ENCODE measurements at places on chromosomes 13 and 19.

DNA sequence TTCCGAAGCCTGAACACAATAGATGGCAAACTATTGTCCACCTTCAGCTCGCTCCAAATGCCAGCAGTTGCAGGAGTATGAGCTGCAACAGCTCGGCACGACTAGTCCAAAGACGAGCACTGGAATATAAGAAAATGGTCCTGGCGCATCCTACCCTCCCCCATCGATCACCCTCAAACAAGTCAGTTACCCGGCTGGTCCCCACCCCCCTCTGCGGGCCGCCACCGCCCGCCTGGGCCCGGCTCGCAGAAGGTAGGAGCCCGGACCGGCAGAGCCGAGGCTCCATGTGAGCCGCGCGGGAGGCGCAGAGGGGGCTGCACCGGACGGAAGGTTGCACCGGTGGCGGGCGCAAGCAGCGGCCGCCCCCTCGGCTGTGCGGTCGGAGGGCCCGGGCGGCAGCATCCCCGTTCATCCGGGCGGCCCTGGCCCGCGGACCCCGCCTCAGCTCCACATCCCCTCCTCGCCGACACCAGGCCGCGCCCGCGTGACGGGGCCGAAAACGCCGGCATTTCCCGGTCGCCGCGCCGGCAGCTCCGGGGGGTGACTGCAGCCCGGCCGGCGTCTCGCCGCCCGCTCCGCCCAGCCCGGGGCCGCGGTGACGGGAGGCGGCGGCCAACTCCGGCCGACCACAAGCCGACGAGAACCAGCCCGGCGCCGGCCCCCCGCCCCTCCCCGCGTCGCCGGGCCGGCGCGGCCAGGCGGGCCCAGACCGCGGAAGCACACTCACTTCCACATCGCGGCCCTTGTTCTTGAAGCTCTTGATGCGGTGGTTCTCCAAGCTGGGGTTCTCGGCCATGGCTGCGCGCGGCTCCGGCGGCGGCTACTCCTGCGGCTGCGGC is 552 bp downstream of the KPNA3 start:
- peak; percentile 16 for DNase-seq

GRCh38 chr19:53161123-53161522 is 2.3 kb upstream of the ZNF347 start:
- DNase-seq: no peak

- DNase-seq: no peak
Observed at GRCh38 chr13:44421853-44422525, 48.4 kb downstream of the SERP2 start.

GRCh38 chr19:48110350-48110966 is at the start of gene PLA2G4C:
TSS of gene PLA2G4C (minus strand) at chr19:48110817. CDS start at chr19:48106529, 4,288 bp downstream.
- DNase-seq: peak; percentile 80

DNA sequence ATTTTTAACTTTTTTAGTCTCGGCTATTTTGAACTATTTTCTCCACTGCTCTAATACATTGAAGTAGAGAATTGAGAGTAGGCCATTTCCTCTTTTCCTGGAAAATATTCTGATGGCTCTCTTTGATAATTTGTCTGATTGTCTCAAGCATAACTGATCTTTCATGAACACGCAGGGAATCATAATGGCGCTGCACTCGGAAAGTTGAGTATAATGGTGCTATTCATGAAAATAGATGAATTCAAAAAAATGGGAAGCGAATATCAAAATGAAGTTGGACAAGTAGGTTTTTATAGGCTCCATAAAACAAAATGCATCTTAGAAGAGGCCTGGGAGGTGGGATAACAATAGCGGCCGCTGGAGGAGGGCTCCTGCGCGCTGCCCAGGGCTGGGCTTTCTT is 29.0 kb downstream of the COL4A2 start:
- DNase-seq: no peak

- DNase-seq: no peak
Observed at GRCh38 chr19:17244618-17245534, 843 bp downstream of the NR2F6 start.

DNA sequence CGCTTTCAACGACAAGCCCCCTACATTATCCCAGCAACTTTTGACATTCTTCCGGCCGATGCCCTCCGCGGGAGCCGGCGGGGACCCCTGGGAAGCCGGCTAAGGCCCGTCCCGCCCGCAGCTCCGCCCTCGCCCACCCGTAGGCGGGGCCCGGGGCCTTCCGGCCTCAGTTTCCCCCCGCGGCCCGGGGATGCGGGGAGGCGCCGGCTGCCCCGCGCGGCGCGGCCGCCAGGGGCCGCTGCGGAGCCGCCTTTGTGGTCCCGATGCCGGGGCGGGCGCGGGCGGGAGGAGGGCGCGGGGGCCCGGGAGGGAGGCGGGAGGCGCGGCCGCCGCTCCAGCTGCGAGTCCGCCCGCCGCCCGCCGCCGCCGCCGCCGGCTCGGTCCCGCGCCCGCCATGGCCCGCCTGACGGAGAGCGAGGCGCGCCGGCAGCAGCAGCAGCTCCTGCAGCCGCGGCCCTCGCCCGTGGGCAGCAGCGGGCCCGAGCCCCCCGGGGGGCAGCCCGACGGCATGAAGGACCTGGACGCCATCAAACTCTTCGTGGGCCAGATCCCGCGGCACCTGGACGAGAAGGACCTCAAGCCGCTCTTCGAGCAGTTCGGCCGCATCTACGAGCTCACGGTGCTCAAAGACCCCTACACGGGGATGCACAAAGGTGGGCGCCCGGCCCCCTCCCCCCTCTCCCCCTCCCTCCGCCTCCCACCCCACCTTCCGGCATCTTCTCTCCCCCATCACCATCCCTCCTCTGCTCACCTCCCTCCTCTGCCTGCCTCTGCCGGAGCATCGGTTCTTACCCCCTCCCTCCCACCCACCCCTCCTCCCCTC is at the start of gene CELF5:
TSS of gene CELF5 (plus strand) at position 316 of the 823 bp plus-strand sequence. CDS start at position 395, 79 bp downstream.
- DNase-seq: peak; percentile 46

DNA sequence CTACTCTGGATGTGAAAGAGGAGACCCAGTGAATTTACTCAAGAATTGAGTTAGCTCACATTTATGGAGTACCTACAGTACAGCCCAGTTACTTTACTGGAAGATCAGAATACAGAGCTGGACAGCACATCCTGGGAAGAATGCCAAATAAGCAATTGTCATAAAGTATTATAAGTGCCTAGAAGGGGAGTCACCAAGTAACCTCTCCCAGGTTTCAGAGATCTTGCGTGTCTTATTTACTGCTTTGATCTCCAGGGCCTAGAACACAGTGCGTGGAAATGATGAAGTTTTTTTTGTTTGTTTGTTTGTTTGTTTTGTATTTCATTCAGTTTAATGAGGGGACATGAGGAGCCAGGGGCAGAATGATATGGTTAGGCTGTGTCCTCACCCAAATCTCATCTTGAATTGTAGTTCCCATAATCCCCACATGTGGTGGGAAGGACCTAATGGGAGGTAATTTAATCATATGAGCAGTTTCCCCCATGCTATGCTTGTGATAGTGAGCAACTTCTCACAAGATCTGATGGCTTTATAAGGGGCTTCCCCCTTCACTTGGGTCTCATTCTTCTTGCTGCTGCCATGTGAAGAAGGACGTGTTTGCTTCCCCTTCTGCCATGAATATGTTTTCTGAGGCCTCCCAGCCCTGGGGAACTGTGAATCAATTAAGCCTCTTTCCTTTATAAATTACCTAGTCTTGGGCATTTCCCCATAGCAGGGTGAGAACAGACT is 5.2 kb downstream of the GARRE1 start:
- DNase-seq: no peak

GRCh38 chr19:5075597-5075996 is 106.7 kb downstream of the KDM4B start:
- no peak for DNase-seq

GRCh38 chr19:7863157-7863970 is 10.8 kb downstream of the PRR36 start:
- no peak for DNase-seq

GRCh38 chr13:67064920-67065319 is 165.2 kb downstream of the PCDH9 start:
- DNase-seq: no peak

DNA sequence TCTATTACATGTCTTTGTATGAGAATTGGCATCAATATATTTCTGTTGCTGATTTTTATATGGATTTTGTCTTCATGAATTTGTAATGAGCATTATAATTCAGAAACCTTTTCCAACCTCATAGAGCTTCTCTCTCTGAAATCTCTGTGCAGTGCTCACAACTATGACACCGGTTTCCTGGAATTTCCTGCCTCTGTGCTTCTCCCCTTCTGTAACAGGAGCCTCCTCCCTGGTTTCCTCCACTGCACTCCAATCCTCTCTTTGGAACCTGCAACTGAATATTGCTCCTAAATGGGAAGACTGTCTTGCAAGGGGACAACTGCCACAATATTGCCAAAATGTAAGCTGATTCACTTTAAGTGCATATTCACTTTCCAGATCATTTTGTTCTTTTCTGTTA is 1147.9 kb downstream of the UQCRFS1 start:
- DNase-seq: no peak

DNA sequence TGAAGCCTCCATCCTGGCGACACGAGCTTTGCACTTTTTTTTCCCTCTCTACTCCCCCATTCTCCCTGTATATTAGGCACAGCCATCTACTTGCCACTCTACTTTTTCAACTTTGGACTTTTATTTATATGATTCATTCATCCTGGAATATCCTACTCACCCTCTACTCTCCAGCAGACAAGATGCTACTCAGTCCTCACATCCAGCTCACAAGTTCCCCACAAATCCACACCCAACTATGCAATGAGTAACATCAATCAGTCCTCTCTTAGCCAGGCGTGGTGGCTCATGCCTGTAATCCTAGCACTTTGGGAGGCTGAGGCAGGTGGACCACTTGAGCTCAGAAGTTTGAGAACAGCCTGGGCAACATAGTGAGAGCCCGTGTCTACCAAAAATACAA is 23.9 kb upstream of the URAD start:
- no peak for DNase-seq

DNA sequence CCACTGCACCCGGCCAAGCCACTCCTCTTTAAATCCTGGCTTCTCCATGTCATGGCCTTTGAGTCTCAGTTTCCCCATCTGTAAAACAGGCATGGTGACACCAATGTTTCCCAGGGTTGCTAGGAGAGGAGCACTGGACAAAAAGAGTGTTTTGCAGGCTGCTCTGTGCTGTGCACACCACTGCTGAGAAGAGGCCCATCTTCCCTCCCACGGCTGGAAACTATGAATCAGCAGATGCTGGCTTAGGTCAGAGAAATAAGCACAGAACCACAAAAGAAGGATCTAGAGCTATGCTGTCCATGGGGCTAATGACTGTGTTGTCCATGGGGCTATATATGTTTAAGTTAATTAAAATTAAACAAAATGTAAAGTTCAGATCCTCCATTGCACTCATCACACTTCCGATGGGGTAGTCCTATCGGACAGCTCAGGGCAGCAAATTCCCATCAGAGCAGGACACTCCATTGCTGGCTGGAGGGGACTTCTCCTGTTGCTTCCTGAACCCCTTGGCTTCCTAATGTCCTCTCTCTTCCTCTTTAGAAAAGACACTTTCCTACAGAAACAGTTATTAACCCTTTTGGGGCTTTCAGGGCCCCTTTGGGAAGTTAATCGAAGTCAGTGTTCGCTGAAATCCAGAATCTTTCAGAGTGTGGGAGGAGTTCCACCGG is 37.1 kb downstream of the TSHZ3 start:
- DNase-seq: no peak

- DNase-seq: no peak
Observed at GRCh38 chr13:50012396-50013169, 2.7 kb upstream of the KCNRG start.

Measured in CD4-positive, alpha-beta T cell treated with Interleukin-6 at 100 ng/mL for 8 hours (primary cell).